Activated T-helper 1 cell treated with anti-CD3 and anti-CD28 coated beads, Interleukin-2, amount 50 U/mL, for 16 hours (primary cell): ENCODE measurements at places on chromosomes 5 and 9.

DNA sequence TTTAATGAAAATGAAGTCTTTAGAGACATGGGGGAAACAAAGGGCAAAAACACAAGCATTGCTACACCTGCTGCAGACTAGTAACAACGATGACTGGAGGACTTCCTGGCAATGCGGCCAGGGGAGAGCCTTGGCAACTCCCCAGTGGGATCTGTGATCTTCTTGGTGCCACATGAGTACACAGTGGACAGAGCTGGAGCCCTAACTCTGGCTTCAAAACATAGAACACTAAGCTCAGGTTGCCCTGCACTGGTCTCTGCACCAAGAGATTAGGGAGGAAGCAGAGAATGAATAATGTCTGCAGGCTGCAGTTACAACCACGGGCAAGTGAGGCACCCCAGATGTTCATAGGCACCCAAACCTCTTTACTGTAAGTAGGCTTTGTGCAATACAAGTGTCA, 91.1 kb downstream of the MRPS27 start:
- DNase-seq = no peak

GRCh38 chr5:17167171-17167891, 50.1 kb upstream of the BASP1 start:
- DNase-seq = no peak

GRCh38 chr5:18772475-18772874, 1138.2 kb downstream of the TAF11L14 start:
- DNase-seq = no peak

GRCh38 chr5:108669462-108669861, 78.2 kb upstream of the FER start:
- DNase-seq = no peak

DNA sequence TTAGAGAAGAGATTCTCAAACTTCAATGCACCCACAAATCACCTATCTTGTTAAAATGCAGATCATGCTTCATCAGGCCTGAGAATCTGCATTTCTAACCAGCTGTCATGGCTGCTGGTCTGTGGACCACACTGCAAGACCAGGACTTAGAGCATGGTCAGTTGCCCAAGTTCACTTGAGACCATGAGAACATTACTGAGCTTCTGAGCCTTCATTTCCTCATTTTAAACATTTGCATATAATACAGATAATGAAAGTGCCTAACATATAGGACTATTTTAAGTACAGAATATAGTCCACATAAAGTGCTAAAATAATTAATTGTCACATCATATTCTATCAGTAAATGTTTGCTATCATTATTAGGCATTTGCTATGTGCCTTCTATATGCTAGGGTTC, 260.8 kb upstream of the TNC start:
- no peak for DNase-seq

DNA sequence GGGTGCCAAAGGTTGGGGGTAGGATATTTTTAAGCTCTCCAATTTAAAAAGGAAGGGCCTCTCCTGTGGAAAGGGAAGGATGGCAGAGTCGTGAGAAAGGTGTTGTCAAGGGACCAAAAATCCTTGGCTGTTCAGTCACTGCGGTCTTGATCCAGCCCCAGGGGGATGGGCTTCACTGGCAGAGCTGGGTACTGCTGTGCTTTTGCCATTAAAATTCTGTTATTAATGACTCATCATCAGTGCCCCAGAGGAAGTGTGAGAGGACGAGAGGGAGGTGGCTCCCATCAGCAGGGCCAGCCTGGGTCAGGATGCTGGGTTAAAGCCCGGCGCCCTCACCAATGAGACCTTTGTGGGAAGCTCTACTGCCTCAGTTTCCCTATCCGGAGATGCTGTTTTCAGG, 16.7 kb downstream of the PCDH12 start:
- no peak for DNase-seq

DNA sequence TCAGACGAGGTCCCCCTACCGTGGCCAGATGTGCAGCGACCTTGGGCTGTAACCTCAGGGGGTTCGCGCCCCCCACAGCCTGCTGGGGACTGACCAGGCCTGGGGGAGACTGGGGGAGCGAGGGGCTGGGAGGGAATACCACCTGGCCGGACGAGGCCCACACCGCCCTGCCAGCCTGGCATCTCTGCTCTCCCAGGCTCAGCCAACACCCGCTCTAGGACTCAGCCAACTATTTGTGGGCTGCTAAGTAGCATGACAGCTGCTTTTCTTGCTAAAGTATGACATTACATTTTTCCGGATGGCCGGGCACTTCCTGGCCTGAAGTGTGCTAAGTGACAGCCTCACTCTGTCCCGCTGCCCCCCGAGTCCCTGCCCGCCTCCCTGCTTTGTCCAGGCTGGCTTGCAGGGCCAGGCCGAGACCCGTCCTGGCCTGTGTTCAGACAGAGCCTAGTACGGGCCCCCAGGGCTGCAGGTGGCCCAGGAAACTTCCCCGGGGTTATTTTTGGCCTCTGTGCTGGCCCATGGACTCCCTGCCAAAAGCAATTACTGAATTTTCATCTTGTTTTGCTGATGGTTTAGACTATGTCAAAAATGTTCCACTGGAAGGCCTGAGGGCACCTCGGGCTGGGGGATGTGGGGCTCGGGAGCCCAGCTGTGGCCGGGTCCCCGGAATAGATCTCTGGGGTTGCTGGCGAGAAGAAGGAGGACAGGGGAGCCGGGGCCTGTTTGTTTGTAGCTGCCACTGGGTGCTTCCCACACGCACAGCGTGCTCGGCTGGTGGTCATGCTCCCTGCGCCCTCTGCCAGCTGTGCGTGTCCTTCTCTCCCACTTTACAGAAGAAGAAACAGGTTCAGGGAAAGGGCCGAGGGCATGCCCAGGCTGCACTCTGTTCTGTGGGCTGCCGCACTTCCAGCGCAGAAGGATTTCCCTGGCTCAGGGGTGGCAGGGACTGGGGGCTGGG, 13.4 kb upstream of the SLC2A6 start:
- no peak for DNase-seq

DNA sequence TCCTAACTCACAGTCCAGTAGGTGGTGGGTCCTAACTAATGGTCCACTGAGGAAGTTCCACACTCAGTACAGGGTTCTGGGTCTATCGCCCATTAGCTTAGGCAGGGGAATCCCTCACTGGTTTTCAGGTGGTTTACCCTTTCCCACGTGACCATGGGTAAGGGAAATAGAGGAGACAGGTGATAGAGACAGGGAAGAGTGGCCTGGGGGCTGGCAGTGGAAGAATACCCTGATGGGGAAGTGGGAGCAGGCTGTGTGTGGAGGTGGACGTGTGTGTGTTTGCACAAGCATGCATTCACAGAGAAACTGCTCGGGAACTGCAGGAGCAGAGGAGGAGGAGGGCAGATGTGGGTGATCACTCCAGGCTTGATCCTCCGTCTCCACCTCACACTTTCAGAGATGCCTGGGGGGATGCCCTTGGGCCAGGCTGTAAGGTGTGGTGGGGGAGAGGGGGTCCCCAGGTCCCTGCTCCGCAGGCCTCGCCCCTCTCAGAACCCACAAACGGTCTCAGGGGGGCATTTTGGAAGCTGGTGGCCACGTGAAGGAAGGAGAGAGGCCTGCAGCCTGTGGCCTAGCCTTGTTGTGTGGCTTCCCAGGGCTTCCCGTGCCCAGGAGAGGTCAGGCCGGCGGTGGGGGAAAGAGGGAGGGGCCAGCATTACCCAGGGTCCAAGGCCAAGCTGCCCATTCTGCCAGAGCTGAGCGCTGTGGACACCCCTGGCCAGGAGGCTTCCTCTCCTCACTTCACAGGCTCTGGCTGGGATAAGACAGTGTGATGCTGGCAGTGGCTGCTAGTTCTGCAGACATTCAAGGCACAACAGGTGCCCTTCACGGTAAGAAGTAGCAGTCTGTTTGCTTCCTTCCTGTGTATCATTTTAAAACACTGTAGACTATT, 80.0 kb downstream of the OTULIN start:
- DNase-seq = no peak

DNA sequence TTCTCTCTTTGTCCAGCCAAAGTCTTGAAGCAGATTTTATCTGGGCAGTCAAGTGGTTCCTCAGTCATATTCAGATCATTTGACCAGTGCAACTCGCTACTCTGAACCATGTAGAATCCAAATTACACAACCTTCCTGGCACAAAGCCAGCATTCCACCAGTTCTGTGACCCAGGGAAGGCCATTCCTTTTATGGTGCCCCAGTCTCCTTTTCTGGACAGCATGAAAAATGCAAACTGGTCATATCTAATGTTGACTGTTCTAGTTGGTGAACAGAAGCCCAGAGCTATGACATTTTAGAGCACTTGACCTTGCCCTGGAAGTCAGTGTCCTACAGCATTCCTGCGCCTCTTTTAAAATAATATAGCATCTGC, 364.6 kb downstream of the BRINP1 start:
- DNase-seq = no peak

DNA sequence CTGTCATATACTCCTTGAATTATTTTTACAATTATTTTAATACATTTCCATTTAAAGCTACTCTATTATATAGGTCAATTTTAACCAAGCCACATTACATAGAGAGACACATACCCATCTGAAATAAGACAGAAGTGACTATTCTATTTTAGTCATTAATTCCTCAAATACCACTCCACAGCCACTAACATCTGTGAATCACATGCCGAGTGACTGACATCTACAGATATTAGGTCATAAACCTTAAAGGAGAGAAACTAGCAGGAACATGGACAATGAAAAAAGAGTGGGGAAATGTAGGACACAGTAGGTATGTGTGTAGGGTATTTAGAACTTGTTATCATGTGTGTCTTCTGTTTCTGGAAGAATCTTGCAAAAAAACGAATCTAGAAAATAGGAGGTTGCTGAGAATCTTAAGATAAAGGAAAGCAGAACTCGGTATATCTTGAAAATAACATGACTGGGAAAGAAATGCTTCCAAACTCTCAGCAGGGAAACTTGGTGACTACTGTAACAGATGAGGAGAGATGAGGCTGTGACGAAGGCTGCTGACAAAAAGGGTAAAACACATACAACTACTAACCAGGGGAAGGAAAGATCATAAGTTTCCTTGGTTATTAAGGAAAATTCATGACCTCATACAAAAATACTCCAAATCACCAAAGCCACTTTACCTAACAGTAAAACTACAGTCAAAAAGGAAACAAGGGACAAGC, 84.6 kb downstream of the PLPP1 start:
- DNase-seq = no peak

GRCh38 chr9:135544981-135545635, 818 bp upstream of the OBP2A start:
- DNase-seq = no peak

DNA sequence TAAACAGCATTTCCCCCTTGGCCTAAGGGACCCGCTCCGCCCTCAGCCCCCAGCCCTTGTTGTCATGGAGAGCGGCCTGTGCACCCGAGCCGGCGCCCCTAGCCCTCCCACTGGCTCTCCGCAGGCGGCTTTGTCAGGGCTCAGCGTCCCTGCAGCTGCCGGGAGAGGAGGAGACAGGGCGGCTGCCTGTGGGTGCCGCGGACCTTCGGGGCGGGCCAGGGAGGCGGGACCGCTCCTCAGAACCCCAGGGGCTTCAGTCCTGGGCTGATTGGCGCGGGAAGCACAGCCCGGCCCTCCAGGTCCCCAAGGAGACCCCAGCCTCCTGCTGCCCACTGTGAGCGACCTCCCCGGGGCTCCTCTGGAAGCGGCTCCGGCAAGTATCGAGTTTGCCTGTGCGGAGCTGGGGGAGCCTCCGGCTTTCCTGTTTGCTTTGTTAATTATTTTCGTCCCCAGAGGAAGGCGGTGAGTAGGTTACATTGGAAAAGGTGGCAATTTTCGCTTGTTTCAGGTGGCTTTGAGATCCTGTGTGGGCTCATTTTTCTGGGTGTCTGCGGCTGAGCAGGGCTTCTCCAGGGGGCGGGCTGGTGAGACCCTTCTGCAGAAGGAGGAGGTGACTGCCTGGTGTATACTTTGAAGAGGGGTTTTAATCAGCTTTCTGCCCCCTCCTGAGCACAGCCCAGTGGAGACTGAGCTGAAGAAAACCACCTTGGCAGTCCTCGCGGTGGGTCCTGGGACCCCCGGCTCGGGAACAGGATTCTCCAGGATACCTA, at the start of gene FGD3:
TSS of gene FGD3 (plus strand) at position 256 of the 770 bp plus-strand sequence. CDS start 28,734 bp downstream, outside the sequence.
- DNase-seq = peak; percentile 29

DNA sequence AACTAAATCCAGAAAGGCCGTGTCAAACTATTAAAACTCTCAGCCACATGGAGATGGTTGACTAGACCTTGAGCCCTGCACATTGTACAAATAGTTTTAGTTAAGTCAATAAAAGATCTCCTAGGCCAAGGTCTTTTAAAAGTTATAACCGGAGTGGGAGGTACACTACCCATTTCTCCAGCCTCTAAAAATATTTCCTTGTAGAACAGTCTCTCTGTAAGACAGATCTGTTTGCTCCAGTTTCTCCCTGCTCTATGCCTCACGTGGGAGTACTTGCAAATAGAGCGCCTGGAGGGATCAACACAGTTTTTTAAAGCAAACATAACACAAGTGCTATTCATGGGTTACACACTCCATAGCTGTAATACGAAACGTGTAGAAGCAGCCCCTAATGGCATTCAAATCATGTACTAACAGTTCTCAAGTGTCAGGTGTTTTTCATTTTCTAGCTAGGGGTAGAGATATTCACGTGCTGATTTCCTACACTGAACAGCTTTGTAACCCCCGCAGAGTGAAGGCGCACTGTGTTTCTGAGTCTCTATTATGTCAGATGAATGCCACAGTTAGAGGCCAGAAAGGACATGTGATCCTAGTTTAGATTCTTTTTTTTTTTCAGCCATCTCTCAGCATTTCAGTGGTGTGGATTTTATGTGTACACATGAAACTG, 703.4 kb upstream of the GRAMD2B start:
- DNase-seq = no peak

DNA sequence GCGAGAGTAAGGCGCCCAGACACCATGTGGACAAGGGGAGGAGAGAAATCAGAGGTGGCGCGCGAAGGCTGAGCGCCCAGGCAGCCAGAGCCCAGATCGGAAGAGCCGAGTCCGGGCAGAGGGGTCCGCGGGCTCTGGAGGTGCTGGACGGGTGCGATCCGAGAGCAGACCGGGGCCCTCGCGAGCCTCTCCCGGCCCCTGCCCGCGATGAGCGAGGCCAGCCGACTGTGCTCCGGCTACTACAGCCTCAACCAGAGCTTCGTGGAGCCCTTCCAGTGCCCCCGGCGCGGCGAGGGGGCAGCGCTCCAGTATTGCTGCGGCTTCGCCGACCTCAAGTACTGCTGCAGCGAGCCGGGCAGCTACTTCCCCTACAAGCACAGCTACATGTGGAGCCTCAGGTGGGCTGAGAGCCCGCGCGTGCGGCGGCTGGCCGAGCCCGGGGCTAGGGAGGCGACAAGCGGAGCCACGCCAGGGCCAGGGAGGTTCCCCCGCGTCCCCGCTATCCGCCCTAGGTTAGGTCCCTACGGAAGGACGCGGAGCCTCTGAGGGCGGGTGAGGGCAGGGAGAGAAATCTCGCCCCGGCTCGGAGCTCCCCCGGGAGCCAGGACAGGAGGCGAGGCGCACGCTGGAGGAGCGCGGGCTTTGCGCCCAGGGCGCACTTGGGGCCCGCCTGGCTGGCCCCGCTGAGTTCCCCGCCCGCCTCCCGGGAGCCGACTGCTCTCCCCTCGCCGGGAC, at the start of gene SHISAL2B:
TSS of gene SHISAL2B (plus strand) at position 87 of the 735 bp plus-strand sequence. CDS start at position 208, 121 bp downstream.
- DNase-seq = no peak

DNA sequence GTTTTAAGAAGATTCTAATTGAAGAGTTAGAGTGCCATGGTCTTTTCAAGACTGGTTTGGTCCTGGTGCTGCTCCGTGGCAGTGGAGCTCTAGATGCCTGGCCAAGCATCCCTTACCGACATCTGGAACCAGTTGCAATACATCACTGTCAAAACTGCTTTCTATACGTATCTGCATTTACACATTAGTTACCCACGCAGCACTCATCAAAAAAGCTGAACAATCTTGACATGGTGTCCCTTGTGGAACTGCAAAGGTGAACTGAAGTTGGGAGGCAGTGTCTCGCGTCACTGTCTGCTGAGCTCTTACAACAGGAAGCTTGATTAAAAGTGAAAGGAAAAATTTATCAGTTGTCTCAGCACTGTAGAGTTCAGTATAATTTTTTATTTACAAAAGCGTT, 82.6 kb downstream of the PBX3 start:
- DNase-seq = peak; percentile 5

GRCh38 chr9:126503333-126504085, 110.2 kb upstream of the LMX1B start:
- DNase-seq = no peak
